ENCODE measurements at places on chromosomes 2 and 18. TPM values are rescaled to one million over a fixed set of nuclear protein-coding genes. Genes with fewer than 3 reads are reported as not detected.

SPDYA gene
- total RNA-seq: 40.9 TPM

CRYGD gene
- total RNA-seq: not detected

SP110 gene
- total RNA-seq: 15.3 TPM

GREB1 gene
- 91.0 TPM for total RNA-seq

FZD7 gene
- total RNA-seq: 8.3 TPM

TBR1 gene
- 2.4 TPM for total RNA-seq

CNDP1 gene
- 1.3 TPM for total RNA-seq

TTN gene
- total RNA-seq: 49.1 TPM

CIB4 gene
- 7.5 TPM for total RNA-seq

DSEL gene
- total RNA-seq: 5.9 TPM

VSNL1 gene
- total RNA-seq: 1.4 TPM

RANBP2 gene
- 95.5 TPM for total RNA-seq

CPLX4 gene
- total RNA-seq: 0.55 TPM

DNA sequence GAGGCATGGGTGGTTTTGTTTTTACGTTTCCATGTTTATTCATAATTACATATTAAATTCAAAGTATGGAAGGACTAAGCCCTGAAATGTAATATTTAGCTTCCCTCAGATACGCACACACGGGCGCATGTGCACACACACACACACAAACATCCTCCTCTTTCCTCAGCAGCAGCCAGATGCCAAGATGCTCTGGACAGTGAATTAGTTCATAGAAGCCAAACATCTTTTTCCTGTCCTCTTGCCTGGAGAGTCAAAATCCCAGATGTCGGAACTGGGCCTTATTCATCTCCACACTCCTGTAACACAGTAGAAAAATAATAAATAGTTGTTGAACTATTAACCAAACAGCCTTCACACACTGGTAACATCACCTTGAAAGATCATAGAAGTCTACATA, 273.1 kb downstream of the SP3 start:
- no peak for DNase-seq

- DNase-seq: no peak
Observed at GRCh38 chr18:34039201-34039600, 185.5 kb downstream of the NOL4 start.

GRCh38 chr2:136207030-136207623, 89.2 kb upstream of the CXCR4 start:
- no peak for DNase-seq

GRCh38 chr2:175057078-175057685, 52.0 kb upstream of the CHN1 start:
- no peak for DNase-seq

DNA sequence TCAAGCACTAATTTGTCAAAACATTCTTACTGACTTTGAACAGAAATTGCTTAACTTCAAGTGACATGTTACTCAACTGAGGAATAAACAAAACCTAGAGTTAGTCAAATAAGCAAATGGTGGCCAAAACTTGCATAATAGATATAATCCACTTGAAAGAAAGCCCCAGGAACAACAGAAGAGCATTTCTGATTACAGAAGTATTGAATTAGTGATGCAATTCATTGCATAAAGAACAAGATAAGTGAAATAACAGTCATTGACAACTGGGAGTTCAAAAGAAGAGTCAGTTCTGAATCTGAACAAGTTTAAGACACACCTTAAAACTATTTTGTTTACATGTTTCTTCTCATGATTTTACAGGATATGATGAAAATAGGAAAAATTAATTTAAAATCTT, 30.8 kb downstream of the COBLL1 start:
- no peak for DNase-seq

GRCh38 chr2:128670066-128670465, 351.4 kb upstream of the HS6ST1 start:
- DNase-seq: no peak

DNA sequence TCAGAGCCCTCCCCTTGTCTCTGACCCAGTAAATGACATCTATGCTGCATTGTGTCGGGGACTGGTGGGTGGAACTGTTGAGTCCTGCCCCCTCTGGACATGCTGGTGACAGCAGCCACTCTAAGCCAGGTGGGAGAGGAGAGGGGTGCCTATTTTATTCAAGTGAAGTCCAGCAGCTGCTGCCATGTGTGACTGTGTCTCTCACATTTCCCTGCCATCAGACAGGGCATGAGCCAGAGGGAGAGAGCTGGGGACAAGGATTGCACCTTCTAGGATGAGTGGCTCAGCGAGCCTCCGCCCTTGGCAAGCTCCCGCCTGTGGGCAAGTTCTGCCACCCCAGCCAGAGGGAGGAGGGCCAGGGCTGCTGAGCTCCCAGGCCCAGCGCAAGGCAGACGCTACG, 13.7 kb downstream of the NGEF start:
- peak; percentile 12 for DNase-seq

GRCh38 chr18:57655740-57656139, 34.1 kb upstream of the NARS1 start:
- no peak for DNase-seq

DNA sequence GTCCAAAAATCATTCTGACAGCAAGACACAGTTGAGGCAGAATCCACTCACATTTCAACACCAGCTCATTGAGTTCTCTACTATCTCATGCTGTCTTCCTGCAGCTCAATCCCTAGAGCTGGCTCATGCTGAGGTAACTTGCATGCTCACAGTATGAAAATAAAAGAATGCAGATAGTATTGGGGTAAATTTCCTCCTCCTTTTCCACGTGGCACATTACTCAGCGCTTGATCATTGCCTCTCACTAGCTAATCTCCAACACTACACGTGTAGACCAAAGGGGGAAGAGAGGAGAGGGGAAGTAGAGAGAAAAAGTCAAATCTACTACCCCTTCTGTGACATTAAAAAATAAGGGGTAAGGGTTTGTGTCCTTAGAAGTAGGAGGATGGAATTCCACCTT, 300.6 kb downstream of the AFF3 start:
- no peak for DNase-seq

GRCh38 chr2:33205693-33206434, 259.1 kb downstream of the LTBP1 start:
- DNase-seq: no peak

DNA sequence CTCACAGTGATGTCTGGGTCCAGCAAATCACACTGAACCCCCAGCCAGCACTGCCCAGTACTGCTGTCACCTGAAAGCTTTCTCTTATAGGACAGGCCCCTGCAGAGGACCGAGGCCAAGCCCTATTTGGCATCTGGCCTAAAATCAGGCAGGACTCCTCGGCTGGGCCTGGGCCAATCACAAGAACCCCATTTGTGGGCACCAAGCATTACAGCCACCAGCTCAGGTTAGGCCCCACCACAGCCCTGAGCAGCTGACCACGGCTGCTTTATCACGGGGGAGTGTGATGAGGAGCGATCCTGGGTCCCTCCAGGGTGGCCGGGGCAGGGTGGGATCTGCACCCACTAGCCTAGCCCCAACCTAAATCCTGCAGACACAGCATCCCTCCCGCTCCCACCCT, 8.2 kb downstream of the BIN1 start:
- DNase-seq: no peak

DNA sequence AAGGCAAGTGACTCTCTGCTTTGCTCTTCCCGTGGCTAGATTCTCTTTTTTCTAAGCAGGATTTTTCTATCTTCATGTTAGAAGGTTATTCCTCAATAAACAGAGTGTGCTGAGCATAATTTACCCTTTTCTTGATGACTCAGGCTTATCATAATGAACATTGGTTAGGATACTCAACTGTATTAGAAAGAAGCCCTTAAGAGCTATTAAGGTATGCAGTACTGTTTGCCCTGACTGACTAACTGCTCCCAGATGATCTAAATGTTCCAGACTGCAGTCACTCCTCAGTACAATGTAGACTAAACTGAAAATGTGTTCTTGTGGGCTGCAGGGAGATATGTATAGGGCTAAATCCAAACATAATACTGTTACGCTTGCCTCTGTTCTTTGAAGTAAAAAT, 687.8 kb downstream of the NUP35 start:
- DNase-seq: no peak

GRCh38 chr2:234672498-234673150, 175.7 kb upstream of the ARL4C start:
- no peak for DNase-seq

DNA sequence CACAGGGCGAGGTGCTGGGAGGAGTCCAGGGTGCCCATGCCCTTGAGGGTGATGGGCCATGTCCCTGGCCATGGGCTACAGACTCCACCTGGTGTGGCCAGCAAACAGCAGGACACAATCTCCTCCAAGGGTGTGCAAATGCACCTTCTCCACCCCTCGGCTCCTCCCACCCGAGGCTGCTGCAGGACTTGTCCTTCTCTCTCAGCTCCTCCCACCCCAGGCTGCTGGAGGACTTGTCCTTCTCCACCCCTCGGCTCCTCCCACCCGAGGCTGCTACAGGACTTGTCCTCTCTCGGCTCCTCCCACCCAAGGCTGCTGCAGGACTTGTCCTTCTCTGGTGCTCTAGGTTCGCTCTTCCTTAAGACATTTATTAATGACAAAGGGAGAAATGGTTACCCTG, 57.3 kb upstream of the SNTG2 start:
- peak; percentile 24 for DNase-seq

DNA sequence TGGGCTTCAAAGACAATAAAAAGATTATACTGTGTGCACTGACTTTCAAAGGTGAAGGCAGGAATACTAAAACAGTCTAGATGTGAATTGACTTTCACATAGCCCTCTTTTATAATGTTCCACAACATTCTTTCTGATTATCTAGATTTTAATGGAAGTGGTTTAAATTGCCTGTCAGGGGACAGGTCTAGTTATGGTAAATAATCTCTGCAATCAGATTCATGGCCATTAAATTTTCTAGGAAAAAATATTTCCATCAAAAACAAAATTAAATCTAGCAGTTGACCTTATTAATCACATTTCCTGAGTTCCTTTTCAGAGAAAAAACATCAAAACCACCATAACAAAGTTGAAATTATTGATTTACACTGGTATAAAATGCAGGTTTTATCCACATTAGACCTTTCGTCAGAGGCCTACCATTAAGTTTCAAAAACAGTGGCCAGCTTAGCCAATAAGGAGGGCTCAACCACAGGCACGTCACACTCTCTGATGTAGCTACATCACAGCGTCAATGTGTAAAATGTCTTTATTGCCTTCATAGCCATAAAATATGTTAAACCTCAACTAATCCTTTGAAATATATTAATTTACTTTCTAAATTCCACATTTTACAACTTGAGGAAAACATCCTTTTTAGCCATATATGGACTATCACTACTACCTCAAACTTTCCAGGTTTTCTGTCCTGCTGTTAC, 79.4 kb downstream of the NOL10 start:
- no peak for DNase-seq

DNA sequence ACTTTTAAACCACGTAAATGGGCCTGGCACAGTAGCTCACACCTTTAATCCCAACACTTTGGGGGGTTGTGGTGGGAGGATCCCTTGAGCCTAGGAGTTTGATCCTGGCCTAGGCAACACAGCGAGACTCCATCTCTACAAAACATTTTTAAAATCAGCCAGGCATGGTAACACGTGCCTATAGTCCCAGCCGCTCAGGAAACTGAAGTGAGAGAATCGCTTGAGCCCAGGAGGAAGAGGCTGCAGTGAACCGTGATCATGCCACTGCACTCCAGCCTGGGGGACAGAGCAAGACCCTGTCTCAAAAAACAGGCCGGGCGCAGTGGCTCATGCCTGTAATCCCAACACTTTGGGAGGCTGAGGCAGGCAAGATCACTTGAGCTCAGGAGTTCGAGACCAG, 12.2 kb downstream of the ROCK1 start:
- no peak for DNase-seq

- DNase-seq: no peak
Observed at GRCh38 chr2:154433010-154433409, 265.5 kb upstream of the KCNJ3 start.
